ENCODE measurements at places on chromosomes 2 and 18.
A peak's percentile ranks its signal among the peaks of the same experiment; 100 is the strongest.

DNA sequence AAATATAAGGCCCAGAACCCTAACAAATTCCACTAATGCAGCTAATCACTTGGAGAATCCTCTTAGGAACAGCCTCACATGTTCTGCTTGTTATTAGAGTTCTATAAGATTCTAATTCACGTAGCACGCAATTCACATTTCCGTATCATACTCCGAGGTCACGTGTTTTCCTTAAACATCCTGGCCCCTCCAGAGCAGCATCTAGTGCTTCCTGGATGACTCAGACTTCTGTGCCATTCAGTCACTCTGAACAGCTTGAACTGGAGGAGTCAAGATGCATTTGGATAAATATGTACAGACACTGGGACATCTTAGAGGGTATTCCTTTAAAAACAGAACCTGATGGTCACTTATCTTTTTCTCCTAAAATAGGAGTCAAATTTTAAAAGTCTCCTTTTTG, 156.5 kb downstream of the MYO5B start:
- DNase-seq, result peak; percentile 33

- DNase-seq, result peak; percentile 53
Measured at GRCh38 chr18:10752382-10752781, 226.6 kb downstream of the NAPG start.

GRCh38 chr2:215361211-215361875, 49.5 kb downstream of the ATIC start:
- no peak for DNase-seq

- peak; percentile 74 for DNase-seq
Measured at GRCh38 chr2:149192427-149192826, 138.0 kb upstream of the LYPD6 start.

DNA sequence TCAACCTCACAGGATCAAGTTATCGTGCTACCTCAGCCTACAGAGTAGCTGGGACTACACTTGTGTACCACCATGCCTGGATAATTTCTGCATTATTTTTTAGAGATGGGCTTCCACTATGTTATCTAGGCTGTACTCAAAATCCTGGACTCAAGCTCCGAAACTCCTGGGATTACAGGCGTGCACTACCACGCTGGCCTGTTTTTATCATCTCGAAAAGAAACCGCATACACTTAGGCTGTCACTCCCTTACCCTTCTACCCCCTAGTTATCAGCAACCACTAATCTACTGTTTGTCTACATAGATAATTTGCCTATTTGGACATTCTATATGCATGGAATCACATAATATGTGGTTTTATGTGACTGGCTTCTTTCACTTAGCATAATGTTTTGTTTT, 8.5 kb upstream of the PUM2 start:
- DNase-seq, result no peak

DNA sequence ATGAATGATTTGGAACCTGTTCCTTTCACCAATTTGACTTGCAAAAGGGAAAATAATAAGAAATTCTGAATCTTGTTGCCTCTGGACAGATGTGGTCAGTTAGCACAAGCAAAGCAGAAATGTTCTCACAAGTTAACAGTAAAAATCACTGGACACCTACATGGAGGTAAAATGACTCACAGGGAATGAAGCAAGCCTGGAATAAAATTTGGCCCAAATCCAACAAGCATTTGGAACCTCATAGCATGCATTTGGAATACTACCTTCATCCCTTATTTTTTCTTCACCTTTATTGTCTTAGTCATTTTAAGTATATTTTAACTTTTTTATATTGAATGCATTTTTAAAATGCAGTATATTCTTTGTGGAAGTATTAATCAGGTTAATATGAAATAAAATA, 602.9 kb downstream of the ARHGAP15 start:
- peak; percentile 24 for DNase-seq

DNA sequence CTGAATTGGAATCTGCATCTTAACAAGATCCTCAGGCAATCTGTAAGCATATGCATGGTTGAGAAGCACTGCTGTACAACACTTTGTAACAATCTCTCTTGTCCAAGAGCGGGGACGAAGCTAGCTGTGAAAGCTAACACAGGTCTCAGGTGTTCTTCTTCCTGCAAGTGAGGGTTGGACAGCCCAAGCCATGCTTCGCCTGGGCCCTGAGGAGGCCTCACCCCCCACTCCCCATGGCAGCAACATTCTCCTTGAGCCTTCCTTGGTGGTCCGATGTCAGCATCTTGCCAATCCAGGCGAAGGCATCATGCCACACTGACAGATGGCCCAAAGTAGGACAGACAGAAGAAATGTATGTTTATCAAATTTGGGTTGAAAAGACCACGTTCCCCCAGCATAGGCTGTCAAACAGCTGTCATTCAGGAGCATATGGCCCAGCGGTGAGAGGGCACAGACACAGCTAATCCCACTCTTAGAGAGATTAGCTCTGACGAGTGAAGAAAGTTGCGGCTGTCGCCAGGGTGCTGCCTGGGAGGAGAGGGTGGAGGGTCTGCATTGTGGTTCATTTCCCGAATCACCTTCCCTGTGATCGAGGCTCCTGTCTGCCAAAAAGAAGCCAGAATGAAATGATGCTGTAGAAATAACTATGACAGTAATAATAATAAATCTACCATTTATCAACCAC, 344.7 kb downstream of the MYCN start:
- DNase-seq, result no peak

- DNase-seq, result peak; percentile 49
Measured at GRCh38 chr2:168136392-168136977, 110.9 kb downstream of the STK39 start.

DNA sequence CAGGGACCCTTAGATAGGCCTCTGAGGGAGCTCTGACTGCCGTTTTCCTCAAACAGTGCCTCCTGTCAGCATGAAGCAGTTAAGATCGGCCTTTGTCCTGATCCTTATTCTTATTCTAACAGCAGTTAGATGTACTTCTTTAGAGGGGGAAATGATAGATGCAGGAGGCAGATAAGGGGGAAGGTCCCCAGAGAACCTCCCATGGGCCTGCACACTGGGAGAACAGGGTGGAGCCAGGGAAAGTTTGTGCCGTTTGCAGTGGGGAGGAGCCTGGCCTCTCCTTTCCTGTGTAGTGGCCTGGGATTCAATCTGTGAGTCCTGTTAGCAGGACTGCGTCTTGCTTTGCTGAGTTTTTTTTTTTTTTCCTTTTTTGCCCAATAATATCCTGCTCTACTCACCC, 7.9 kb upstream of the INPP4A start:
- DNase-seq, result no peak

- DNase-seq, result no peak
Measured at GRCh38 chr2:14297906-14298305, 334.6 kb upstream of the LRATD1 start.

- no peak for DNase-seq
Measured at GRCh38 chr2:67922080-67922785, 140.6 kb downstream of the C1D start.

DNA sequence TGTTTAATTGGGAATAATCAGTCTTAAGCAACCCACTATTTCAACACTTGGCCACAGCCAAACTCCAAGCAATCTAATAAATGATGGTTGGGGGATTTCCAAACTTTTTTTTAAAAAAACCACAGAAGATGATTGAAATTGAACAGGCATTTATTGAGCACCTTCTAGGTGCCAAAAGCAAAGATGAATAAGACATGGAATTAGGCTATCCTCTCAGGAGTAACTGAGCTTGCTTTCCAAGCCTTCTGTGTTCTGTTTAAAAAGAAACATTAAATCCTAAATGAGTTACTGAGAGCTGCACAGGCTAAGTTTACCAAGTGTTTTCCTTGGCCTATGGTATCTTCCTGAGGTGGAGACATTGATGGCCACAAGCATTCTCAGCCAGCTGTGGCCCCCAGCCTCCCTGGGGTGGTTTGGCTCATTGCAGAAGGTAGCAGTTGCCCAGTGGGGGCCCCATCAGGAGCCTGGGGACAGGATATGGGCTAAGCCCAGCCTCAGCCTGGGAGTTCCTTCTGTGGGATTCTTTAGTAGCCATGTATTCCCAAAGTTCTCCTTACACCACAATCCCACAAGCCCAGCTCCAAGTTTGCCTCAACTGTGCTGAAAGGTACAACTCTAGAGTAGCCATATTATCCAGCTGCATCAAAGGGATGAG, 174.3 kb downstream of the C1D start:
- no peak for DNase-seq

- no peak for DNase-seq
Measured at GRCh38 chr18:5972298-5972697, 77.0 kb upstream of the TMEM200C start.

- peak; percentile 1 for DNase-seq
Measured at GRCh38 chr18:73316513-73316912, 448.7 kb upstream of the NETO1 start.

- DNase-seq, result no peak
Measured at GRCh38 chr18:67692811-67693210, 176.3 kb upstream of the DSEL start.

DNA sequence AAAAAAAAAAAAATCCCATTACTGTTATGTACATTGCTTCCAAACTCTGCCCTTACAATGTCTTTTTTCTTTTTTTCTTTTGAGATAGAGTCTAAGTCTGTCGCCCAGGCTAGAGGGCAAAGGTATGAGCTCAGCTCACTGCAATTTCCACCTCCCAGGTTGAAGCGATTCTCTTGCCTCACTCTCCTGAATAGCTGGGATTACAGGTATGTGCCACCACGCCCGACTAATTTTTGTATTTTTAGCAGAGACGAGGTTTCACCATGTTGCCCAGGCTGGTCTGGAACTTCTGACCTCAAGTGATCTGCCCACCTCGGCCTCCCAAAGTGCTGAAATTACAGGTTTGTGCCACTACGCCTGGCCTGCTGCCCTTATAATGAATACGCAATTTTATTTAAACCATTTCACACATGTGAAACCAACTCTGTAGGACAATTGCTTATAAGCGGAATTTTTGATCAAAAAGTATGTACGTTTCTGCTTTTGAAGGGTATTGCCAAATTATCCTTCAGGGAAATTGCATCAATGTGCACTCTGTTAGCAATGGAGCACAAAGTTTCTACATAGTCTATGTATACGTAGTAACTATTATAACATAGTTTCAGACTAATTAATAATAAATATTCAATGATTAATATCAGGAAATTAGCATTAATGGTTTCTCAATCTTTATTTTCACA, 55.7 kb upstream of the ACTR3 start:
- no peak for DNase-seq

- no peak for DNase-seq
Measured at GRCh38 chr2:38981003-38981669, 91.5 kb downstream of the ARHGEF33 start.

GRCh38 chr2:112168422-112169124, 30.4 kb downstream of the FBLN7 start:
- peak; percentile 15 for DNase-seq

DNA sequence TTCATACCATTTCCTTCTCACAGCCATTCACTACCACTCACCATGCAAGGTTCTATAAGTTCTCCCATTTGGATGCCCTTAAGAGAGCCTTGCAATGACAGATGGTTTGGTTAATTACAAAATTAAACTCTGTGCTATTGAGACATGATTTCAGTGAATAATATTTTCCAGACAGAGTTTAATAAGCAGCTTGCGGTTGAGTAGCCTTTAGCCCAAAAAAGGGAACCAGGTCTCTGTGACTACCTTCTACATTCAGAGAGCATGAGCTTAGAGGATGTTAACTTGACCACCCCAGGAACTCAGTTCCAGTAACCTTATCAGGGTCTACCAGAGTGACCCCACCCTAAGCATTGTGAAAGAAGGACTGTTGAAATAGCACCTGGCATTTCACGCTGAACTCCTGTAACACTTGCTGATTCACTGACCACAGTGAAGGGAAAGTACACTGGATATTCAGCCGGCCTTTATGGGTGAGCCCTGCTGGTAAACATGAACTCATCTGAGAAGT, 1173.1 kb upstream of the ZEB2 start:
- DNase-seq, result peak; percentile 29

DNA sequence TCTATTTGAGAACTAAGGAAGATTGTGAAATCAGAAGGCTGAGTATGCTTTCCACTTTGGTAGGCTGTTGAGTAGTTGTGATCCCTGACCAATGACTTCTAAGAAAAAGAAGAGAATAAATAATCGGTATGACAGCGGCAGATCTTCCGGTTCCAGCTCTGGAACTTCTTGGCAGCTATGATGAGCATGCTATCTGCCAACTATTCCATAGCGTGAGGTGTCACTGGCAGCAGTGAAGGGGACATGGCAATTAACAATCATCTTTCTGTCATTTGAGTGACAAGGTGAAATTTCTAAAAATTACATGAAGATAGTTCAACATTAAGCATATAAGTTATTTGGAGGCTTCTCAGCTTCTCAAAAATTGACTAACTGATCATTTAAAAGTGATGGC, 140.1 kb upstream of the NETO1 start:
- DNase-seq, result no peak

- DNase-seq, result no peak
Measured at GRCh38 chr18:46711444-46711863, 45.4 kb downstream of the ST8SIA5 start.

DNA sequence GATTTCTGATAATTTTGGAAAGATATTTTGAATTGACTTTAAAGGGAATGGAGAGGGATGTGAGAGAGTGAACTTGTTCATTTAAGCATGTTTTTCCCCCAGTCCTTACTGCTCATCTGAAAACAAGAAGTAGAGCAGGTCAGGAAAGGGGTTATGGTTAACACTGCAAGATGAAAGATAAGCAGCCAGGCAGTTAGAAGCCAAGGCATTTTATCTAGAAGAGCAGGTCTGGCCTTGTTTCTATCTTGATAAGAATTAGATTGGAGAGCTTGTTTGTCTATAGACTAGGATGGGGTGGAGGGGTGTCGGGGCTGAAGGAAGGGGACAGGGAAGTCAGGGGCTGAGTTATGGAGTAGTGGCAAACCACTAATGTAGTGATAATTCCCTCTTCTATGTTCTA, 171.6 kb downstream of the IKZF2 start:
- no peak for DNase-seq

DNA sequence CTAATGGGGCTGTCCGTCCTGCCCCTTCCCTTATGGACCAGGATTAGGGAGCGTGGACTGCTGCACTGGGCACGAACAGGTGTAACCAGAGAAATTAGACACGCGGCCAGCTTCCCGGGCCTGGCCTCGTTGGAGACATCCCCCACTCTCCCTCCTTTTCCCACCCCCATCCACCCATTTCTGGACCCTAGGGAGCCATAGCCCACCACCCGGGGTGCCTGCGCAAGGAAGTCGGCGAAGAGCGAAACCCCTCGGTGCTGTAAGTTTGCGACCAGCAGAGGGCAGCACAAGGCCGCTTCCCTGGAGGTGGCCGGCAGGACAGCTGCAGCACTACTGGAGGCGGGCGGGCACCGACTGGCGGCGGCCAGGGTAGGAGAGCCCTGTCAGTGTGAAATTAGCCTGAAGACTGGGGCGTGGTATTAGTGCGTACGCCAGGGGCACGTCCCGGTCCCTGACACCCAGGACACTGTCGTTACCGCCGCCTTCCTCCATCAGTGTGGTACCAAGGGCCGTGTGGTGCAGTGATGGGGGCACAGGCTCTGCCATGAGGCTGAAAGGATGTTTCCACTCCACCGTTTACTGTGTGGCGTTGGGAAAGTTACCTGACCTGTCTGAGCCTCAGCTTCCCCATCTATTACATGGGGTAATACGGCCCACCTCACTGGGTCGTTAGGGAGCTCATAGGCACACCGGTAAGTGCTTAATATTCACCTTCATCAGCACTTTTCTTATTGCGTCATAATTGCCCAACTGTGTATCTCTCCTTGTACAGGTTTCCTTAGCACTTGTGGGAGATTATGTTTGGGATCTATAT, 36.0 kb upstream of the CD207 start:
- peak; percentile 67 for DNase-seq
